ENCODE measurements at places on chromosomes 11 and 22.
A peak's percentile ranks its signal among the peaks of the same experiment; 100 is the strongest.

GRCh38 chr11:42345933-42346332 lies 886.5 kb upstream of the LRRC4C start:
- no peak for DNase-seq

- peak; percentile 63 for DNase-seq
Measured at GRCh38 chr11:73292525-73292894, 15.6 kb upstream of the ARHGEF17 start.

DNA sequence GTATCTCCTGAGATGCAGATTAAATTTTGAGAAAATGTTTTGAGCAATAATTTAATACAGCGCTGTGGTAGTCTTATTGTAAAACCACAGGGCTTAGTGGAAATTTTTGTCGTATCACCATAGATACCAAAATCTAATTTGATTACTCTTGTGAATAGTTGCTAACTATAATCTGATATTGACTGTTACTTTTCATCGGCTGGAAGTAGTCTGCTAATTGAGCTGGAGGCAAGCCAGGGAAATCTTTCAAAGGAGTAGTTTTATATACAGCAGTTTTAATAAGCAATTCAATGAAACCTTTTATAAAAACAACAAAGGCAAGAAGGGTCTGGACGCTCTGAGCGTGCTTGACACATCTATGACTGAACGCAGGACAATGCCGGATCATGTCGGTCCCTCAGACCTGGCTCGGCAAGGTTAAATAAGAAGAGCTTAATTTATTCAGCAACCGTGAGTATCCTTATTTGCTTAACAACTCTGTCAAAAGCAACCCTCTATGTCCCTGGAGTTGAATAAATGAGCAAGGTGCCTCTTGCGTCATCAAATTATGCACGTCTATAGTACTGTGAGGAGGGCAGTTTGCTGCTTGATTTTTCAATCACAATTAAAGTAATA lies 121.2 kb downstream of the NCAM1 start:
- no peak for DNase-seq

DNA sequence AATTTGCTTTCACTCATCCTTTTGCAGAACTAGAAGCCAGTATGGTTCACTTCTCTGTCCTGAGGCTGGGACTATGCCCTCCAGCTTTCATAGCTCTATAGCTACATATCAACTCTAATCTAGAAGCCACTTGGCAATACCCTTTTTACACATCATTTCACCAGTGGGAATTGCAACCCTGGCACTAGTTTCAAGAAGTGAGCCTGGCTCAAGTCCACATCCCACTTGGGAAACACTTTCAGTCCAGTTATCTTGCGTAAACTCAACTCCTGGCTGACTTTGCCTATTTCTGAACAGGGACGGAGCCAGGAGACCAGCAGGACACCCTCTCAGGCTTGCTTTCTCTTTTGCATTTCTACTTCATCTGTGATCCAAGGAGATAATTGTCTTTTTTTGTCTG lies 19.9 kb upstream of the FAT3 start:
- DNase-seq, result no peak

- DNase-seq, result peak; percentile 34
Measured at GRCh38 chr22:44580176-44581095, 82.4 kb upstream of the RTL6 start.
